ENCODE measurements at places on chromosomes 16 and 17.

GRCh38 chr16:71707199-71707598, 17.3 kb downstream of the PHLPP2 start:
- no peak for DNase-seq

DNA sequence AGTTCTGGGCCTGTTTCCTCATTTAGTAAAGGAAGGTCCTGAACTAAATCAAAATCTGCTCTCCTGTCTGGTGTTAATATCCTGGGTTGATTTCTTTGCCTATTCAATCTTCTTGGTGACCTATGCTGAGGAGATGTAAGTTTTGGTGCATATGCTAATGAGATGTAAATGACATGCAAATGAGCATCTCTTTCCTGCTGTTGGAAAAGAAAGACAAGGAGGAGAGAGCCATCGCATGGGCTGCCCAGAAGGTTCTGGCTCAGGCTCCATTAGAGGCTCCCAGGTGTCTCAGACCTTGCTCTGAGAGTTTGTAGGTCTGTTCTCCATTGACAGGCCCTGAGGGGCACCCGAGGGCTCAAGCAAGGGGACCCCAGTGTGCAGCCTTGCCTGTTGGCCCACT, 3.3 kb downstream of the ABI3 start:
- no peak for DNase-seq

- DNase-seq: no peak
Measured at GRCh38 chr17:75078284-75079022, 9.3 kb upstream of the SLC16A5 start.

DNA sequence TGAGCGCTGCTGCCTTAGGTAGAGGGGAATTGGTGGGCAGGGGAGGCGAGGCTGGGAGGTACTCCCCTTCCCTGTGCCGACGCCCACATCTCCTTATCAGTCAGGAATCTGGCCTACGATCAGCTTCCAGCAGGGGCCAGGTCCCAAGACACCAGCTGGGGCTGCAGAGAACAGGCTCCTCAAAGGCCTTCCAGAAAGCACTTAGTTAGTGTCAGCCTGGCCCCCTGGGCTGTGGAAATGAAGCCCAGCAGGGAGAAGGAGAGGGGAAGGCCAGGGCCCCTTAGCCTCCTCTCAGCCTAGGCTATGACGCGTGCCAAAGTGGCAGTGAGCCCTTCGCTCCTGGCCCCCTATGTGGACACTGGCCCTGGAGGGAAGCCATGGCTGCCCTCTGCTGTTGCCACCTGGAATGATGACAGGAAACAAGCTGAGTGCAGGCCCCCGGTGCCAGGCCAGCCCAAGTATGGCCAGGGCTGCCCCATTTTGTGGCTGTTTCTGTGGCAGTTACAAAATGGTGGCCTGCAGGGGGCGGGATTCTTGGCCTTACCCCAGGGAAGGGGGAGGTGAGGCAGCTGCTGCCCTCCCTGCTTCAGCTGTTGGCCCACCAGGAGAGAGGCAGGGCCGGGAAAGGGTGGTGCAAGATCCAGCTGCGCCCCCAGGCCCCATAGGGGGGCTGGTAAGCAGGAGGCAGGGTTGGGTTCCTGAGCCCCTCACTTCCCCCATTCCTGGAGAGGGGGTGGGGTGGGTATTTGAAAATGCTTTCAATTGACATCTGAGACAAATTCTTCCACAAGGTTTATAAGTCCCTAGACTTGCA, 11.3 kb downstream of the TBX4 start:
- DNase-seq: no peak

GRCh38 chr16:85475233-85475632, 137.9 kb upstream of the GSE1 start:
- no peak for DNase-seq

GRCh38 chr16:84953190-84953746, 58.1 kb downstream of the ZDHHC7 start:
- no peak for DNase-seq

DNA sequence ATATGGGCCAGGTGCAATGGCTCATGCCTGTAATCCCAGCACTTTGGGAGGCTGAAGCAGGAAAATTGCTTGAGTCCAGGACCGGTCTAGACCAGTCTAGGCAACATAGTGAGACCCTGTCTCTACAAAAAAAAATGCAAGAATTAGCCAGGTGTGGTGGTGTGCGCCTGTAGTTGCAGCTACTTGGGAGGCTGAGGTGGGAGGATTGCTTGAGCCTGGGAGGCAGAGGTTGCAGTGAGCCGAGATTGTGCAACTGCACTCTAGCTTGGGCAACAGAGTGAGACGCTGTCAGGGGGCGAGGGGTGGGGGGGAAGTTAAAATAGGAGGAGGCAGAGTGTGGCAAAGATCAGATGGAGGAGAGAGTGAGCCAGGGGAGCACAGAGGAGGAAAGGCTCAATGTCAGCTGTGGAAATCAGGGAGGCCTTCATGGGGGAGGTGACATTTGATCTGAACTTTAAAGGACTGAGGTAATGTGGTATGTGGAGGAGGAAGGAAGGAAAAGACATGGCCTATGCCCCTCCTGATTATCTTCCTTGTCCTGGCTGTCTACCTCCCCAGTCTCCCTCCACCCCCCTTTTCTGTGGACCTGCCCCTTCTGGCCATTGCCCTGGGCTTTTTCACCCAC, 4.7 kb upstream of the GOT2 start:
- DNase-seq: no peak

Measured in stimulated activated CD8-positive, alpha-beta memory T cell treated with anti-CD3 and anti-CD28 coated beads, Interleukin-15, amount 100 ng/mL, for 4 hours (primary cell).